Sigmoid colon (tissue), 7 donors: ENCODE measurements at places on chromosomes 13 and 19. TPM values are rescaled to one million over a fixed set of nuclear protein-coding genes. Genes with fewer than 3 reads are reported as not detected.

The RASGRP4 gene
- polyA plus RNA-seq: 0.69 TPM

The PLPP2 gene
- 29.6 TPM for polyA plus RNA-seq

The OR7D2 gene
- polyA plus RNA-seq: not detected

The PSG1 gene
- polyA plus RNA-seq: not detected

The PINLYP gene
- polyA plus RNA-seq: 3.7 TPM

The STRN4 gene
- 51.8 TPM for polyA plus RNA-seq

The TEKTIP1 gene
- not detected for polyA plus RNA-seq

The MUC16 gene
- polyA plus RNA-seq: under 0.01 TPM

The ETFB gene
- polyA plus RNA-seq: 210 TPM

The ZSCAN4 gene
- not detected for polyA plus RNA-seq

The ANGPTL8 gene
- polyA plus RNA-seq: not detected

The NTF4 gene
- polyA plus RNA-seq: not detected

The OR7C1 gene
- polyA plus RNA-seq: under 0.01 TPM
